Activated B cell treated with CpG ODN at 0.5 μM for 24 hours (primary cell): ENCODE measurements at places on chromosomes 1 and 21. TPM values are rescaled to one million over a fixed set of nuclear protein-coding genes. Genes with fewer than 3 reads are reported as not detected.

The SLAMF6 gene
- 28.7 and 31.2 TPM in 2 replicates for total RNA-seq

The OR2M3 gene
- not detected in 2 replicates for total RNA-seq

The ITLN1 gene
- total RNA-seq, result not detected in 2 replicates

The PTGS2 gene
- total RNA-seq, result 0.10 TPM in 1 of 2 replicates, not detected in the other

The PTPRC gene
- total RNA-seq, result 426 and 506 TPM in 2 replicates

The RBM11 gene
- 1.6 TPM in 2 replicates for total RNA-seq

The NT5C1A gene
- not detected in 2 replicates for total RNA-seq
